Epithelial cell of prostate (primary cell): ENCODE measurements at places on chromosomes 11 and 22.

DNA sequence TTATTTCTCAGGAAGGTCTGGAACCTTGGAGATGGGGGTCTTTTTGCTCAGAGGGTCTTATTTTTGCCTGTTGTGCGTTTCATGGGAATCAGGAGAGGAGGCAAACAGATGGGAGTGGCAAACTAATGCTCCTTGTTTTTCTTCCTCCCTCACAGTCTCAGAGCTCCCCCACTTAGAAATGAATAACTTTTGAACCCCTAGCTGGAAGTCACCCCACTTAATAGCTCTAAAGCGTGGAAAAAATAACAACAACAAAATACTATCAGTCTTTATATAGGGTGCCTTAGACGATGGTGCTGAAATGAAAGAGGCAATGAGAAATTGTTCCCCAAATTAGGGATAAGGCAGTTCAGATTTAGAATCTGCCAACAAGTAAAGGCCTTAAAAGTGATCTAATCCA lies 76.8 kb upstream of the BDNF start:
- no peak for DNase-seq

GRCh38 chr11:46658259-46658658 lies 40.9 kb downstream of the ATG13 start:
- no peak for DNase-seq

- no peak for DNase-seq
Observed at GRCh38 chr11:33980897-33981296, 70.6 kb upstream of the CAPRIN1 start.

DNA sequence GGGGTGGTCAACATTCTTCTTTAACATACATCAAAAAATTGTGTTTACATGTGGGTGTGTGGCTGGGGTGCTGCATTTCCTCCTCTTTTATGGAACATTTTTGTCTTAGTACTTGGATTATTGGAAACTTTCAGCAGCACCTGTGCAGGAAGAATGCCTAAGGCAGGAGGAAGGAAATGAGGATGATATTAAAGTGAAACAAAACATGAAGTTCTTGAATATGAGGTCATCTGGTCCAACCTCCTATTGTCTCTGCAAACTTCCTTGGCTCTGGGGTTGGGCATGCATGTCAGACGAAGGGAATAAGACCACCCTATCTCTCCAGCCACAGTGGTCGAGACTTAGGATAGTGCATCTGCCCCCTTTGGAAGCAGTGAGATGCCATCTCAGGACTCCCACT lies 20.6 kb upstream of the OR9Q1 start:
- DNase-seq, result no peak

- DNase-seq, result peak; percentile 48
Observed at GRCh38 chr11:11178671-11179638, 174.1 kb downstream of the CSNK2A3 start.

- no peak for DNase-seq
Observed at GRCh38 chr11:82988936-82989627, 82.6 kb downstream of the RAB30 start.

DNA sequence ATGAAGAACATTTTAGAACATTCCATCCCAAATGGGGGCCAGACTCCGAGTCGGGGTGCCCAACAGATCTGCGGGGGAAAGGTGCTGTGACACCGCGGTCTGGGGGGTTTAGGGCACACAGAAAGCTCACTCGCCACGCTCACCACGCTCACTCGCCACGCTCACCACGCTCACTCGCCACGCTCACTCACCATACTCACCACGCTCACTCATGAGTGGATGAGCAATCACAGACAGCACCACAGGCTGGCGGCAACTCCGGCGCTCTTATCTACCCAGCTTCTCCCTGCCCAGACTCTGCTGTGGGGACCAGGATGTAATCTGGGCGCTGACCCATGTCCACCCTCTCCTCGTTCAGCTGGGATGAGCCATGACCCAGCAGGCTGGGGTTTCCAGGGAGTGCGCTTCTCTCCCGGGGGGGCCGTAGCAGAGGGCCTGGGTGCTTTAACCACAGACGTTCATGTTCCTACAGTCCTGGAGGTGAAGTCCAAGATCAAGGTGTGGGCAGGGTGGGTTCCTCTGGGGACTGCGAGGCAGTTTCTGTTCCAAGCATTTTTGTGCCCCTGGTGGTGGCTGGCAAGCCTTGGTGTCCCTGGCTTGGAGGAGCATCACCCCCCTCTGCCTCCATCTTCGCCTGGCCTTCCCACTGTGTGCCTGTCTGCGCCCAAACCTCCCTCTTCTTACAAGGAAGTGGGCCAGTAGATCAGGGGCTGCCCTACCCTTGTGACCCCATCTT lies 141.2 kb downstream of the CTTN start:
- no peak for DNase-seq

- no peak for DNase-seq
Observed at GRCh38 chr11:73404048-73404447, 27.8 kb downstream of the RELT start.

- no peak for DNase-seq
Observed at GRCh38 chr11:76062733-76063132, 143.6 kb downstream of the WNT11 start.

DNA sequence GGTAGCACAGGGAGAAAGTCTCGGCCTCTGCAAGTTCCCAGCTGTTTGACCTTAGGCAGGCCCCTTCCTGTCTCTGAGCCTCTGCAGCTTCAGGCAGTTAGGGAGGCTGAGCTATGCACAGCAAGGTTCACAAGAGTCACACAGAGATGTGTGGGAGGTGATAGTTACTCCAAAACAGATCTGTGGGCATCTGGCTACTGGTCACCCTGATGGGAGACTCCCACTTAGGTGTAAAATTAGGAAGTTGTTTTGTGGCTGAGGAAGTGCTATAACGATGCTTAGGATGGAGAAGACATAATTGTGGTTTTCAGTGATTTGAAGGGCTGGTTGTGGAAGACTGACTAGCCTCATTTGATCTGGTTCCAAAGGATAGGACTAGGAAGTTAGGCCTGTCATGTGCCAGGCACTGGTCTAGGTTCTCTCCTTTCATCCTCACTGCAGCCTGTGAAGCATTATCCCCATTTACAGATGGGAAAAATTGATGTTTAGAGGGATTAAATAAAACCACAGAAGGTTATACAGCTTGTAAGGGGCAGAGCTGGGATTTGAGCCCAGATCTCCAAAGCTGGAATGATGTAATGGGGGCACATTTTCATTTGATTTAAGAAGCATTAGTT lies 13.5 kb downstream of the ACO2 start:
- DNase-seq, result no peak

DNA sequence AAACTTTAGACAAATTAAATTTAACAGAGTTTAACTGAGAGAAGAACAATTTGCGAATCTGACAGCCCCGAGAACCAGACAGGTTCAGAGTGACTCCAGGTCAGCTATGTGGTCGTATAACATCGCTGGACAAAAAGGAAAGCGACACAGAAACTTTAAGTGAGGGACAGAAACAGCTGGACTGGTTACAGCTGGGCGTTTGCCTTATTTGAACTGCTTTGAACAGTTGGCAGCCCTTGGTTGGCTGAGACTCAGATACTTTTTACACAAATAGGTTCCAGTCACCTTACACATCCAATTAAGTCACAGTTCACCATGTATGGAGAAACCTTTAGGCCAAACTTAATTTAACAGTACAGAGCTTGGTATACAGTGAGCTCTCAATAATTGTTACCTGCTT lies 436.9 kb downstream of the GUCY1A2 start:
- no peak for DNase-seq

DNA sequence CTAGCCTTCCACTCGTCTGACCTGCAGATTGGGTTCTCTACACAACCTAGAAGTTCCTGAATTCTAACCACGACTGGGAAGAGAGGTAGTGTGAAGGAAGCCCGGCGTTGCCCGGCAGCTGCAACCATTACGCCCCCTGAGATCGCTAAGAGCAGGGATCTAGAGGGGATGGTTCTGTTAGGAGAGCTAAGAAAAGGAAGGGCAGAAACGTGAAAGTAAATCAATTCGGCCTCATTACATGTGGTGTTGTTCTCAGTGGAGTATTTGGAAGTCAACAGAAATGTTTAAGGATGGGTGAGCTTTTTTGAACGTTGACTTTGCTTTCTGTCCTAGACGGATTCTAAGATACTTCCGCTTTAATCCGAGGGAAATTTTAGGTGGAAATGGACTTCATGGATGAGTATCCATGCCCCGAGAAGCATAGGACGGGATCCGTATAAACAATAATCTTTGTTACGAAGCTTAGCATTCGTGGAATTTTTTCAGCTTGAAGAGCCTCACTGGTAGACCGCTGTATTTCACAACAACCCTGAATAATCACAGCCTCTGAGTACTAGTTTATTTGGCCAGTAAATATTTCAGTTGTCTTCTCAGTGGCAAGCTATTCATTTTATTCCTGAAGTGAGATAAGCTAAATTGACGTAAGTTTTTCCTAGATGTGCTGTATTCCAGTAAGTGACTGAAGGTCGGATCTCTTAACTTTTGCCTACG lies 629 bp downstream of the ATP5MG start:
- DNase-seq, result no peak

GRCh38 chr11:20934516-20934915 lies 265.1 kb downstream of the NELL1 start:
- DNase-seq, result no peak

DNA sequence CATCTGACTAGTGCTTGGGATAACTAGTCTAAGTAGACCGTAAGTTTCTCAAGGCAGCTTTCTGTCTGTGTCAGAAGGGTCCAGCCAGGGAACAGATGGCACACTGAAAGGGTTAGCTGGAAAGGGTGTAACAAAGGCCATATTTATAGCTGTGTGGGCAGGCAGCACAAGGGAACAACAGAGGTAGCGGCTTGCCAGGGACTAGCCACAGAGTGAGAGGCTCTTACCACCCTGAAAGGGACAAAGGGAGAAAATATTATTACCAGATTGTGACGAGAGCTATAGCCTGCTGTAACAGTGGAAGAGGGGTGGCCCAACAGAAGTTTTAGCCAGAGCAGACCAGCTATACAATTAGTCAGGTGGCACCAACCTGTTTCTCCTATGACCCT lies 129.4 kb downstream of the CCDC34 start:
- DNase-seq, result no peak

DNA sequence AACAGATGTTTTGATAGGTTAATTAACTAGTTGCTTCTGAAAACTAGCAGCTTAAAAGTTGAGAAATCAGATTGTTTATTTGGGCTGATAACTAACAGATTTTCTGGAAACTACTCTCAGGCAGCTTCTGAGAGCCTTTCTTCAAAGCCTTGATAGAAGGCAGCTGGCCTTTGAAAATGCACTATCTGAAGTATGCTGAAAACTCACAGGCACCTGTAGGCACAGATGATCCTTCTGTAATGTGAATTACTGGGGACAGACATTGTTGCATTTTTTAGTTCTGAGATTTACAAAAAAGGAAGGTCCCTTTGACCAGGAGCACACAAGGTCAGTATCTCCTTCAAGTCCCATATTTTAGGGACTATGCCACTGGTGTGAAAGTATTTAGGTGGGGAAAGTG lies 460.8 kb upstream of the CNTN5 start:
- no peak for DNase-seq

DNA sequence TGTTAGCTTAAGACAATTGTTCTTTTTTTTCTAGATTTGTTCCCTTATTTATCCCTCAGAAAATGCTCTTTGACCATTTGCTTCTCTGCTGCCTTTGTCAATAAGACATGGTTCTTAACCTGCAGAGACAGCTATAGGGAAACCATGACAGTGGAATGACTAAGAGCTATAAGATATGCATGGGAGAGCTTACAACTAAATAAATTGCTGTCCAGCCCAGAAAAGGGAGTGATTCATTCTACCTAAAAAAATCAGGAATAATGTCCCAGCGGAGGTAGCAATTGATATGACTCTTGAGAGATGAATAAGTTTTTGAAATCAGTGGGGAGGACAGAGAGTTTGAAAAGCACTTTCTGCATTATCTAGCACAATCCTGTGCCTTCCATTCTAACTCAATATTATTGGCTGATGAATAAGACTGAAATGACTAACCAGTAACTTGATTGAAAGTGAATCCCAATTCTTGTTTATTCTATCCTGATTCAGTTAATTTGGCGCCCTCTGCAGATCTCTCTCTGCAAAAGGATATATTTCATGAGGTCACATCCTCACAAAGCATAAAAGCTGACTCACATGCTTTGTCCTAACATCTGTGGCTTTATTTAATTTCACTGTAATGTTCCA lies 680.5 kb upstream of the API5 start:
- DNase-seq, result peak; percentile 27

GRCh38 chr11:76669901-76670484 lies 554 bp downstream of the LRRC32 start:
- DNase-seq, result no peak

DNA sequence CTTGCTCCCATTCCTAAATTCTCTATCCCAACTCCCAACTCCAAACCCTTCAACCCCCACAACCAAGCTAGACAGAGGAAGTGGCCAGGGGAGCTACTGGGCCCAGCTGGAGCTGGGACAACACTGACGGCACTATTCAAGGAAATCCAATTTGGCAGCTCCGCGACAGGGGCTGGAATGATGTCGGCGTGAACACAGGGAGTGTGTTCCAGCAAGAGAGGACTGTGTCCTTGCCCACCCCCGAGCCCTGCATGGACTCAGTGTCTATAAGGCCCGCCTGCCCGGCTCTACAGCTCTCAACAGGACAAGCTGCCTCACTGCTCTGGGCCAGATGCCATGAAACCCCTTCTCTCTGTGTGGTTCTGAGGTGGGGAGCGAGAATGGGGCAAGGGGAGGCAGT lies 11.3 kb downstream of the PCSK7 start:
- DNase-seq, result no peak

- DNase-seq, result no peak
Observed at GRCh38 chr11:127471662-127472061, 471.1 kb upstream of the KIRREL3 start.

DNA sequence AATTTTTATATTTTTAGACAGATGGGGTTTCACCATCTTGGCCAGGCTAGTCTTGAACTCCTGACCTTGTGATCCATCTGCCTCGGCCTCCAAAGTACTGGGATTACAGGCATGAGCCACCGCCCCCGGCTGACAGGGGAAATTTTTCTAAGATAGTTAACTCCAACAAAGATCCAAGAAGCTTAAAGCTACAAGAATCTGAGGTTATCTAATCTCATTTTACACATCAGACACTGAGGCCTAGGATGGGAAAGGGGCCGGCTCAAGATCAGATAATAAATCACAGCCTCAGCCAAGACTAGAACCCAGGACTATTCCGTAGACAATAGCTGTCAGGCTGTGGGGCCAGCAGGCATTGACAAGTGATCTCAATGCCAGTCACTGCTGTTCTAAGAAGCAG lies 94.0 kb downstream of the AMBRA1 start:
- DNase-seq, result no peak
